ENCODE measurements at places on chromosomes 6 and 20.
A peak's percentile ranks its signal among the peaks of the same experiment; 100 is the strongest.

GRCh38 chr6:166655713-166656229 lies 28.7 kb upstream of the RPS6KA2 start:
- no peak for DNase-seq

GRCh38 chr6:94636780-94637385 lies 940.5 kb upstream of the MANEA start:
- DNase-seq: no peak

DNA sequence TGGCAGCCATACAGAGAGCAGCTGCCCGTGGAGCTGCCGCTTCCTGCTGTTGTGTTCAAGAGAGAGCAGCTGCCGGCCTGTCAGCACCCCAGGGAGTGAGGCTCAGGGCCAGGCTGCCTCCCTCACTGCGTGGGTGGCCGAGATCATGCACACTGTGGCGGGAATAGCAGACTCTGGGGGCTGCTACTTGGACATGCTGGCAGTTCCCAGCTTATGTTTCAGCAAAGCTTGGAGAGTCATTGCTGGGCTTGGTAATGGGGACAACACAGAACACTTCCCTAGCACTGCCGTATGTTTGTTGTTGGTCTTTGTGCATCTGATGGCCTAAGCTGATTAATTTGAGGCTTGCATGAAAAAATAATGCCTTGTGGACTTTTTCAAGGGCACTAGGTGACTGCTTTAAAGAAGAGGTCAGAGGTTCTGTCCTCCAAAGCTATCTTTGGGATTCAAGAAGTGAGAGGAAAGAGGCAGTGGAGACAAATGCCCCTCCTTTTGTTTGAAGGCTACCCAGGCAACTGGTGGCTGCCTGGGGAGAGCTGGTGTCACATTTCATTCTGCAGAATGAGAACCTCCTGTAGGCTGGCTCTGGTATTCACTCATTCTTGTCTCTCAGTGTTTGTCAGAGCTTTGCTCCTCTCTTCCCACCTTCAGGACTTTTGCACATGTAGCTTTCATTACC lies 18.8 kb downstream of the MRAP2 start:
- no peak for DNase-seq

GRCh38 chr6:106628658-106629102 lies 618 bp downstream of the RTN4IP1 start:
- DNase-seq: peak; percentile 11

DNA sequence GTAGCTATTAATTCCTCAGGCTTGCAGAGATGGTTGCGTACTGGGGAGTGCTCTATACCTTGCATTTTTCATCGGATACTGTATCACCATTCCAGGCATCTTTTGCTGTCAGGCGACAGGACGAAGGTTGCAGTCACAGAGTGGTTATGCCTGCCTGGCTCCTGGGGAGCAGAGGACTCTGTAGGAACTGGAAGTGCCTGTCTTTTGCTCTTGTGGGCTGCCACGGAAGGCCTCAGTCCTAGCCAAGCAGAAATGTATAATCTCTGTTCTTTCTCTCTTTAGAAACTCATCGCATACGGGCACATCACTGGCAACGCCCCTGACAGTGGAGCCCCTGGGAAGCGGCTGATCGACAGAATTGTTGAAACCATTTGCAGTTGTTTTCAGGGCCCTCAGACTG lies 29.5 kb downstream of the ARFGEF2 start:
- DNase-seq: no peak

DNA sequence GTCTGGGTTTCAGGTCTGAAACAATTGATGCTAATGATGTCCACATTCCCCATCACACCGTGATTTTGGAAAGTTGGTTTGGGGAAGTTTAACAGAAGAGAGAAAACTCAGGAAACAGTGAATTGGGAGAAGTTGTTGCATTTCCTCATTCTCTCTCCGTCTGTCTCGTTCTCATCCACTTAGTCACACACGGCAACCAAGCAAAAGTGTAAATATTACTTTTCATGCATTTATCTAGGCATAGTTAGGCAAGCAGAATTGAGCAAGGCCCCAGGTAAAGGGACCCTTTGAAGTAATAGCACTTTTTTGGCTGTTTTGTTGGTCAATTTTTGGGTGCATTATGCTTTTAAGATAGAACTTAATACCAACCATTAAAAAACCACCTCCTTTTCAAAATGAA lies 137.0 kb upstream of the SULF2 start:
- DNase-seq: no peak

DNA sequence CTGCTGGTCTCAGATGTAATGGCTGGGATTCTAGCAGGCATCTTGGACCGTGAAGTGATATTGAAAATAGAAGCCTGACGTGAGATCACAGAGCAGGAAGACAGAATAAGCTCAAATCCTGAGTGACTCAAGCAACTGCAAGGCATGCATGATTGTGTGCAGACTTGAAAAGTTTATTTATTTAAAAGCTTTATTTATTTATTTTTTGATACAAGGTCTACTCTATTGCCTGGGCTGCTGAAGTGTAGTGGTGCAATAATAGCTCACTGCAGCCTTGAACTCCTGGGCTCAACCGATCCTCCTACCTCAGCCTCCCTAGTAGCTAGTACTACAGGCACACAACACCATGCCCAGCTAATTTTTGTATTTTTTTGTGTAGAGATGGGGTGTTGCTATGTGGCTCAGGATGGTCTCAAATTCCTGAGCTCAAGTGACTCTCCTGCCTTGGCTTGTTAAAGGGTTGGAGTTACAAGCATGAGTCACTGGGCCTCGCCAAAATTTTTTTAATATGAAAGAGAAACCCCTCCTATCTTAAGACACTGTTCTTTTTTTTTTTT lies 40.1 kb upstream of the RNF144B start:
- peak; percentile 40 for DNase-seq

- DNase-seq: peak; percentile 99
Observed at GRCh38 chr20:4320291-4320690, 304.9 kb upstream of the RNF24 start.

DNA sequence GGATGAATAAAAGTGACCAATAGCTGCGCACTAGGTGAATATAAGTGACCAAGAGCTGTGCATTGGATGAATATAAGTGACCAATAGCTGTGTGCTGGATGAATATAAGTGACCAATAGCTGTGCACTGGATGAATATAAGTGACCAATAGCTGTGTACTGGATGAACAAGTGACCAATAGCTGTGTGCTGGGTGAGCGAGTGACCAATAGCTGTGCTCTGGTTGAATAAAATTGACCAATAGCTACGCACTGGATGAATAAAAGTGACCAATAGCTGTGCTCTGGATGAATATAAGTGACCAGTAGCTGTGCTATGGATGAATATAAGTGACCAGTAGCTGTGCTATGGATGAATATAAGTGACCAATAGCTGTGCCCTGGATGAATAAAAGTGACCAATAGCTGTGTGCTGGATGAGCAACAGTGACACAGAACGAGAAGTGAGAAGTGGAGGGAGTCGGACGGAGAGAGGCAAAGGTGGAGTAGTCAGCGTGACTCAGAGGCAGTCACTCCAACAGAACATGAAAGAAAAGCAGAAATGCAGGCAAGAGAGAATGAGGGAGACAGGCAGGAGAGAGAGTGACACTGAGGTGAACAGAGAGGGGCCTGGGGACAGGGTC lies 38.5 kb downstream of the RBM38 start:
- peak; percentile 96 for DNase-seq

- DNase-seq: no peak
Observed at GRCh38 chr6:6703699-6704098, 115.2 kb downstream of the LY86 start.

DNA sequence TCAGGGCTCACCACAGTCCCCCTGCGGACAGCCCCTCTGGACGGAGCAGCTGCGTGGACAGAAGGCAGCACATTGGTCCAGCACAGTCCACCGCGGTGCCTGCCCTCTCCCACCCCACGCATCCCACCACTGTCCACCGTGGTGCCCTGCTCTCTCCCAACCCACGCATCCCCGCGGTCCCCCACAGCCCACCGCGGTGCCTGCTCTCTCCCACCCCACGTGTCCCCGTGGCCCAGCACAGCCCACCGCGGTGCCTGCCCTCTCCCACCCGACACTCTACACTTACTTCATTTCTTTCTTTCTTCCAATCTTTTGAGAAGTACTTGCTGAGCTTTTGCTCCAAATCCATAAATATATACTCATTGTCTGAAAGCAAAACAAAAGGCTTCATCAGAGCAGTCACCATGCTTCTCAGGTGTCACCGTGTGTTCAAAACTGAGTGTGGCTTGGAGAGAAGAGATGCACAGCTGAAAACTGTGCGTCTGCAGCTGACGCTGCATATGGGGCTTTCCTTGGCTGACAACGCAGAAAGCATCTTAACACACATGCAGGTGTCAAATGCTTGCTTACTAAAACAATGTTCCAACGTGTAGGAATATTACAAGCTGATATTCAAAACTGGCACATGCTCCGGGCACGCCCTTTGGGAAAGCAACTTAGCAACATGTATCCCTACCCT lies 11.8 kb downstream of the FRMD1 start:
- no peak for DNase-seq

DNA sequence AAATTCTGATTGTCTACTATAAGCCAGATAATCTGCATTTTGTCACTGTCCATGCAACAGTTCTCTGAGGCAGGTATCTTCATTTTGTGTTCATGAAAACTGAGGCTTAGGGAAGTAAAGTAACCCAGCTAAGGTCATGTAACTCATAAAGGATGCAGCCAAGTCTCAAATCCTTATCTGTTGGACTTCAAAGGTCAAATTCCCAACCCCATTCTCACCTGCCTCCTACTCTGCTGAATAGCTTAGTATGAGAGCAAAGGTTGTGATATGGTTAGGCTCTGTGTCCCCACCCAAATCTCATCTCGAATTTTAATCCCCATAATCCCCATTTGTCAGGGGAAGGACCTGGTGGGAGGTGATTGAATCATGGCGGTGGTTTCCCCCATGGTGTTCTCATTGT lies 90.1 kb downstream of the KLHL32 start:
- no peak for DNase-seq

- no peak for DNase-seq
Observed at GRCh38 chr20:48594533-48594932, 233.3 kb downstream of the PREX1 start.

DNA sequence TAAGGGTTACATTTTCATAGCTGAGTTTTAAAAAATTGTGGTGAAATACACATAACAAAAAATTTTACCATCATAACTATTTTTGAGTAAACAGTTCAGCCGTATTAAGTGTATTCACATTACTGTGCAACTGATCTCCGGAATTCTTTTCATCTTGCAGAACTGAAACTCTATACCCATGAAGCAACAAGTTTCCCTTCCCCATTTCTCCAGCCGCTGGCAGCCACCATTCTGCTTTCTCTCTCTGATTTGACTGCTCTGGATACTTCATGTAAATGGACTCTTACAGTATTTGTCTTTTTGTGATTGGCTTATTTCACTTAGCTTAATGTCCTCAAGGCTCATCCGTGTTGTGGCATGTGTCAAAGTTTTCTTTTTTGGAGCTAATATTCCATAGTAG lies 341.6 kb downstream of the QKI start:
- peak; percentile 93 for DNase-seq

GRCh38 chr6:20681243-20681684 lies 147.0 kb downstream of the CDKAL1 start:
- DNase-seq: no peak

- no peak for DNase-seq
Observed at GRCh38 chr6:45076217-45076930, 251.8 kb upstream of the RUNX2 start.

DNA sequence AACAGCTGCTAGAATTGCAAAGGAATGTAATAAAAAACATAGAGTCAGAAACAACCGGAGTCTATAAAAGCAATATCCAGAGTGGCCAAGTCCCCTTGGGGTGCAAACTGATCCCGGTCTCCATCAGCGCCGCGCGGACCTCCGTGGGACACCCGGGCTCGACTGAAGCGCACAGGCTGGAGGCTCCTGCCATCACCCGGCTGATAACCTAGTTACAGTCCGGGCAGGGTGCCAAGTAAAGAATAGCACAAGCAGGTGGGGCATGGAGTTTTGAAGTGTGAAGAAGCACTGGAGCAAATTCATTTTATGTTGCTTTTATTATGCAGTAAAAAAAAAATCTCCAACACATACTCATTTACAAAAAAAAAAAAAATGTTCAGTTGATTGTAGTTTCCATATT lies 205.1 kb upstream of the GMDS start:
- no peak for DNase-seq

DNA sequence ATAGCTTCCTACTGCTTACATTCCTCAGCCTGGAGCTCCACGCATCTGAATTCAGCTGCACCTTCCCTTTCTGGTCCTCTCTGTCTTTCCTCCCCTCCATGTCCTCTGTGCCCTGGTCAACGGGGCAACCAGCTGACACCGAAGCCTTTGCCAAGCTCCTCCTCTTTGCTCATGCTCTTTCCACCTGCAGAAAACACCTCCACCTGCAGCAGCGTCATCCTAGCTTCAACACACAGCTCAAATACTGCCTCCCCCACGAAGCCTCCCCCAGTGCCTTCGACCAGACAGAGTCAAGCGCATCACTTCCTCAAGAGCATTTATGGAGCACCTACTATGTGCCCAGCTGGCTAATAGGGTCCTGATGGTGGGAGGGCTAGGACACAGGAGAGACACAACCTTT lies 9.2 kb downstream of the CDH22 start:
- no peak for DNase-seq

DNA sequence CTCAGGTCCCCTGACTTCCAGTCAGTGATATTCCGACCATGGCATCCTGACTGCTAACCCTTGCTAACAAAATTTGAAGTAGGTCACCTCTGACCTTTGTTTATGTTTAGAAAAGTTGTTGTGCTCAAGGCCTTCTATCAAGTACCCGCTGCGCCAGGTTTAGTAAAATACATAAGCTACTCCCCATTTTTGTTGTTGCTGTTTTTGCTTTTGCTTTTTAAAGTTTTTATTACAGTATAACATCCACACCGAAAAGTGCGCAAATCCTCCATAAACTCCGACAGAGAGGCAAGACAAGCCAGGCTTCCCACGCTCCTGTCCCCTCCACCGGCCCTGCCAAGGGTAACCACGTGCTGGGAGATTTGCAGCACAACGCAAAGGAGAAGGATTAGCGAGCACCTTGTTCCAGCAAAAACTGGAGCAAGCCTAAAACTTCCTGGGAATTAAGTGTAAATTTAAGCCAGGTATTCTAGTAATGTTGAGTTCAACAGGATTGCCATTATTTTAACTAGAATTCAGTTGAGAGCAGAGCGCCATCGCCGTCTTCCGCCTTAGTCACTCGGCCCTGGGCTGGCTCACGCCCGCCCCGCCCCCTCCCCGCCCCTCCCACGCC lies 17.8 kb upstream of the HMGN4 start:
- no peak for DNase-seq

DNA sequence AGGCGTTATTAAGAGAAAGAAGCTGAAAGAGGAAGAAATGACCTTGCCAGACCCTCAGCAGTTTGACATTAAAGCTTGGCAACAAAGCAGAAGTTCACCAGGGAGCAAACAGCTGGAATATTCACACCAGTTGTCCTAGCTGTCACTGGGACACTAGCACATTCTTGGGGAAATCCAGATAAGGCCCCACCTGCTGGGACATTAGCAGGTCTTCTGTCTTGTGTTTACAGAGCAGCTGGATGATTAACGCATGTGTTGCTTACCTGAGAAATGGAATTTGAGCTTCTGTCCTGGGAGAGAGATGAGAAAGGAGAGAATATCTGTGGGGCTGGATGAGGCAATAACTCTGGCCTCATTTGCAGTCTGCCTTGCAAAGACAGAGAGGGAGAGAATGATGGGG lies 137.6 kb upstream of the RIN2 start:
- peak; percentile 8 for DNase-seq

All from inflammatory macrophage treated with lipopolysaccharide for 4 hours (primary cell).